Nucleus accumbens (tissue), 56 donors: ENCODE measurements at places on chromosomes 3 and 15.

GRCh38 chr3:156497326-156497725, 57.6 kb downstream of the SSR3 start:
- no peak for DNase-seq

DNA sequence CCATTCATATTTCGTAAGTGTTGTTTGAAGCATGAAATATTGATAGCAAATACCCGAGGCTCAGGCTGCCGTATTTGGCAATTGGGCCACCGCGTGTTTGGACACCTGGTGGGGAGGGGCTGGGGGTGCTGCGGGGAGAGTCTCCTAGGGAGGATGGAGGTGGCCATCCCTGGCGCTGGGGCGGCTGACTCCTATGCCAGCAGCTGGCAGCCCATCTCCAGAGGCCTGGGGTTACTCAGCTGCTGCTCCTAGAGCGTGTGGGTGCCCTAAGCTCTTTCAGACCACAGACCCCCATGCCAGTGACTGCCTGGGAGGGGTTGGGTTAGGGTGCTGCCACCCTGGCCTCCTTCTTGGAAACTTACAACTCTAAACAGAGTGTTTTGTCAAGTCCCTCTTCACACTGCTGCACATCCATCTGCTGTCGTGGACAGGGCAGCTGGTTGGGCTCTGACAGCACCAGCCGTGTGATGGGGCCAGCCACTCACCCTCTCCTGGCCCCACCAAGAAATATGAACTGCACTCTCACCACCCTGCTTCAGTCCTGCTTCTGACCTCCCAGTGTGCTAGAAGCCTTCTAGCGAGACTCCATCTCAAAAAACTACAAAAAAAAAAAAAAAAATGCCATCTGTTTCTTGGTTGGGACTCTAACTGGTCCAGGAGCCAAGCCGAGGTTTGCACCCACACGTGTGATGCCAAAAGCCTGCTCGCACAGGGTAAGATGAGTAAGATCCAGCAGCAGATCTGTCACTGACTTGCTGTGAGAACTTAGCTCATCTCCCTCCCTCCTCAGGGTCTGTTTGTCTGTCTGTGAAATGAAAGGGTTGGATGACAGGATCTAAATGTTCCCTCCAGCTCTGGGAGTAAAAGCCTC, 156.2 kb downstream of the MEGF11 start:
- peak; percentile 34 for DNase-seq

DNA sequence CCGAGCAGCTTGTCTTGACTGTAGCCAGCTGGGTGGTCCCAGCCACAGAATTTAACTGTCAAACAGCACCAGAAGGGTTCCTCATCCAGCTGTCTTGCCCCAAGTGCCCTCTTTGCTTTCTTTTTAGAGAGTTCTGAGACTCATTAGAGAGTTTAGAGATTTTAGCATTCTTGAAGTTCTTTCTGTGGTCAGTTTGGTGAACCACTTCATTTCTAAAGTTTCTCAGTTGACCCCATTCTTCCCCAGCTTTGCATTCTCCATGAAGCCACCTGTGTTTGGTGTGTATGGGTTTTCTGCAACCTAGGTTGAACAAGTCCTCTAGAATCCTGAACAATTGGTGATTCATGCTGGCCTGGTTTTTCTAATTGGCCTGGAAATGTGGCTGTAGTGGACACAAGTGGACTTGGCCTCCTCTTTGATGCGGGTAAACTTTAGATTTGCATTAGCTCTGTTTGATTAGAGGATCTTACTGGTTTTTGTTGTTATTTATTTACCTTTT, 33.7 kb downstream of the FLNB start:
- no peak for DNase-seq

DNA sequence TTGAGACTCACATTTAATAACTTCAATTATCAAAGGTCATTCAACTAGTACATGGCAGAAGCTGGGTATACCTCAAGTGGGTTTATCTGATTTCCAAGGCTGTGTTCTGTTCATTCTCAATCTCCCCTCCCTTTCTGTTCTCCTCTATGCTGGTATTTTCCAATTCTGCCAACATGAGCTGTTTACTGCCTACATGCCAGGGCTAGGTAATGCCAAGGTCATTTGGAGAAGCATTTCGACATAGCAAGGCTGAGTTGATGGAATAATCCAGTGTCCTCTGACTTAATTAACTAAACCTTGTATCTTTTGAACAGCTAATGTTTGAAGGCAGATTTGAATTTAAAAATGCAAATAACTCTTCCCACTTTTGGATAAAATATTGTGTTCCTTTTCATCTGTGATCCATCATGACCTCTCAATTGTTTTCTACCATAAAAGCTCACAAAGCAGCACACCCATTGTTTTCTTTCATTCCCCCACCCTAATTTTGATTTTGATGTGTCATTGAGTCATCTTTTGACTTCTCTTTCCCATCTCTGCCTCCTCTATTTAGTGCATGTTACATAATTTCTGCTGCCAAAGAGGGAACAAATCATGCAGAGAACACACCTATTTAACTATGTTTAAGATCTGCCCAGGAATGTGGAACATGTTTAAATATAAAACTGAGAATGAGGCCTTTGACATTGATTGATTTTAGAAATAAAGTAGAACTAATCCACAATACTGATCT, 308.8 kb upstream of the NR2E3 start:
- DNase-seq, result no peak

- no peak for DNase-seq
Observed at GRCh38 chr3:13317596-13318320, 102.4 kb downstream of the NUP210 start.

DNA sequence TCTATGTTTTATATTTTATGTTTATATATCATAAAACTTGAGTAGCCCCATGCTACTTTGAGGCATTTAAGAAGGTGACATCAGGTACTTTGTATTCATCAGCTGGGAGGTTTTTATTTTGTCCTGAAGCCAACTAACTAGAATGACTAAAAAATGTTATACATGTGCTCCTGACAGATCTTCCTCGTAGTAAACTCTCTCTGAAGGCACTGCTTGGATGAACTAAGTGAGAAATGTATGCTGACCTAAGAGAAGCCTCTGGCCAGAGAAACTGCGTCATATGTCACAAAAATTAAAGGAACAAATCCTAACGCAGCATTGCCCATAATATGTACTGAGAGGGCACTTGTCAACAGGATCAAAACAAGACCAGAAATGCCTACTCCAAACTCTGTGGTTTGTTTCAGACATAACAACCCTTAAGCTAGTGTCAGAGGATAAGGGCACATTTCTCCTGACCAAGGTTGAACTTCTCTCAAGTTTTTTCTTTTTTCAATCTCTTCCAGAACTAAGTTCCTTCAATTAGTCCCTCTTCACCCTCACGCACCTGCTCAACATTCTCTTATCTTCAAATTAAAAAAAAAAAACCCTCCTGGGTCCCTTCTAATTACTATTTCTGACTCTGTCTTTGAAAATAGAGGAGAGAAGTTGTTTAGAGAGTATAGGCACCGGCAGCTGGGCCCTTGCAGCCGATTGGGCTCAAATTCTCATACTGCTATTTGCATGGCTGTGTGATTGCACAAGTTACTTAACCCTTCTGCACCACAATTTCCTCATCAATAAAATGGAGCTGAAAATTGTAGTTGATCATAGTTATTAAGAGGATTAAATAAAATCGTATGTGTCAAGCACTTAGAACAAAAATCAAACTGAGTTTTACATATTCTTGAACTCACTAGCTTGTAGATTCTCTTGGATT, 159.0 kb downstream of the FRMD5 start:
- no peak for DNase-seq

DNA sequence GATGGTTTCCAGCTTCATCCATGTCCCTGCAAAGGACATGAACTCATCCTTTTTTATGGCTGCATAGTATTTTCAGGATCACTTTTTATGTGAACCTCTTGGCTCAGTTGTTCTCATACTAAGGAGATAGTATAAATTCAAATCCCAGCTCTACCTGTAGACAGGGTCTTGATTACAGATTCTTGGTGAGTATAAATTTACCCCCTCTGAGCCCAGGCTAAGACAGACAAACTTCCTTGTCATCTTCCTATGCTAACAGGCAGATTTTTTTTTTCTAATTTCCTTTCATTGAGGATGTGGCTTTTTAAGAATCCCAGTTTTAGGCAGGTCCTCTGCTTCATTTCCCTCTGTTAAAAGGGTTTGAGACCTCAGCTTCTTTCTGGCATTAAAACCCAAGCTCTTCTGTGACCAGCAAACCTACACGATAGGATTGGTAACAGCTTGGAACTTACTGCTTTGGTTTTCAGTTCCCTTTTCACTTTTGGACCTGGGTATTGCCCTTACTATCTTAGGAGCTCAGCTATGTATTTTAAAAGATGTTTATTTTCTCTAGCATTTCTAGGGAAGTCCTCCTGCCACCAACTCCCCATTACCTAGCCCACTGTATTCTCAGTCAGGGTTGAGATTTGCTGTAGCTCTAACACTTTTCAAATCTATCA, 72.5 kb downstream of the VPS8 start:
- DNase-seq, result no peak

DNA sequence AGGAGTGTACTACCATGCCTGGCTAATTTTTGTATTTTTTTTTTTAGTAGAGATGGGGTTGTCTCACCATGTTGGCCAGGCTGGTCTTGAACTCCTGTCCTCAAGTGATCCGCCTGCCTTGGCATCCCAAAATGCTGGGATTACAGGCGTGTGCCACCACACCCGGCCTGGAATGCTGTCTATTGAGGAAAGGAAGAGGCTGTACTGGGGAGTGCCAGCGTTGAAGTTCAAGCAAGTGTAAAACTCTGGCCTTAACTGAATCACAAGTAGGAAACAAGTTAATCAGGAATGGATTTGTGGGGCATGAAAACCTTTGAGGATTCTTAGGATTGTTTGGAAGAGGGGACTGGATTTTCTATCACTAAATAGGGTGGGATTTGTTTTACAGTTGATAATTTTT, 1.4 kb upstream of the SENP2 start:
- DNase-seq, result no peak

GRCh38 chr15:97672586-97672985, 287.9 kb upstream of the ARRDC4 start:
- DNase-seq, result no peak

- no peak for DNase-seq
Observed at GRCh38 chr3:30659270-30660130, 53.1 kb downstream of the TGFBR2 start.

DNA sequence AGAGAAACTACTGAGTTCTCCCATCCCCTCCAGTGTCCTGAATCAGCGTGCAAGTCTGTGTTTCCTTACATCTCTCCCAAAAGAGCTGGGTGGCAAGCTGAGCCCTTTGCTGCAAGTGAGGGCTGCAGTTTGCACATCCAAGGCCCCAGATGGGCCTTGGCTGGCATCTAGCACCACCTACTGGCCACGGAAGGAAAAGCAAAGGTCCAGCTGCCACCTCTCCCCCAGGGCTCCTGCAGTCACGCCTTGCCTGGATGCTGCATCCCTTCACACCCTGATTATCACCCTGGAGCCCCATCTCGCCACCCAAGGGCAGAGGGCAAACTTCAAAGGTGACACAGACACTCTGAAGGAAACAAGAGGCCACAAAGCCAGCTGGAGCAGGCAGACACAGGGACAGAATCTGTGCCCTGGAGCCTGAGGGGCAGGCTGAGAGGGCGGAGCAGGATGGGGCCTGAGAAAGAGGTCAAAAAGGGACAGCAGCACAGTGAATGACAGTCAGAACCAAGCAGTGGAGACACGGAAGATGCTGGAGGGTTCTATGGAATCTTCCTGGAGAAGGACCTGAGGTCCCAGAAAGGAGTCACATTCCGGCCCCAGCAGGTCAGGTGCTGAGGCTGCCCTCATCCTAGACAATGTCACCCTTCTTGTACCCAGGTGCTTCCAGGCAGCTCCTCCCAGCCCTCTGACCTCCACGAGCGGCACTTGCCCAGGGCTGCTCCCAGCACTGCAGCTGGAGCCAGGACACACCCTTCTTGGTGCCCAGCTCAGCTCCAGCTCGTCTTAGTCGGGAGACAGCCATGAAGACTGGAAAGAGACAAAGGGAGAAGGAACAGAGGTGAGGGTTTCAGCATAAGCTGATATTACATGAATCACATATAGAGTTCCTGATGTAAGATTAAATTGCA, 18.3 kb upstream of the NTRK3 start:
- peak; percentile 51 for DNase-seq

DNA sequence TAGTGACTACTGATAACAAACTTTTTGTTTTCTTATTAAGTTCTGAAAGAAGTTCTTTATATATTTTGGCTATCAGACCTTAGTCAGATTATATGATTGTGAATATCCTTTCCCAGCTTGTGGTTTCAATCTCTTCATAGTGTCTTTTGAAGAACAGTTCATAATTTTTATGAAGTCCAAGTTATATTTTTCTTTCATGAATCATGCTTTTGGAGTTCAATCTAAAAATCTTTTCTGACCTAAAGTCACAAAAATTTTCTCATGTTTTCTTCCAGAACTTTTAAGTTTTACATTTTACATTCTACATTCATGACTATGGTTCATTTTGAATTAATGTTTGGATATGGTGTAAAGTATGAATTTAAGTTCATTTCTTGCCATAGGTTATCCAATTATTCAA, 34.2 kb upstream of the OCA2 start:
- no peak for DNase-seq

GRCh38 chr3:194588236-194588635, 45.0 kb downstream of the TMEM44 start:
- DNase-seq, result no peak

GRCh38 chr15:80978685-80979329, 10.8 kb downstream of the MESD start:
- DNase-seq, result no peak

DNA sequence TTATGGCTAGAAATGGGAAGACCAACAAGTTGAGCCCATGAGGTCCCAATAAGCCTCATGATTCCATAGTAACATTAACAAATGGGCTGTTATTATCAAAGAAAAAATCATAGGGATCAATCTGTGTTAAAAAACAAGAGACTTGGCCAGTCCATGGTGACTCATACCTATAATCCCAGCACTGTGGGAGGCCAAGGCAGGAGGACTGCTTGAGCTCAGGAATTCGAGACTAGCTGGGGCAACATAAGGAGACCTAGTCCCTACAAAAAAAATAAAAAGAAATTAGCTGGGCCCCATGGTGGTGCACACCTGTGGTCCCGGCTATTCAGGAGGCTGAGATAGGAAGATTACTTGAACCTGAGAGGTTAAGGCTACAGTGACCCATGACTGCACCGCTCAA, 124.8 kb downstream of the DMXL2 start:
- no peak for DNase-seq

DNA sequence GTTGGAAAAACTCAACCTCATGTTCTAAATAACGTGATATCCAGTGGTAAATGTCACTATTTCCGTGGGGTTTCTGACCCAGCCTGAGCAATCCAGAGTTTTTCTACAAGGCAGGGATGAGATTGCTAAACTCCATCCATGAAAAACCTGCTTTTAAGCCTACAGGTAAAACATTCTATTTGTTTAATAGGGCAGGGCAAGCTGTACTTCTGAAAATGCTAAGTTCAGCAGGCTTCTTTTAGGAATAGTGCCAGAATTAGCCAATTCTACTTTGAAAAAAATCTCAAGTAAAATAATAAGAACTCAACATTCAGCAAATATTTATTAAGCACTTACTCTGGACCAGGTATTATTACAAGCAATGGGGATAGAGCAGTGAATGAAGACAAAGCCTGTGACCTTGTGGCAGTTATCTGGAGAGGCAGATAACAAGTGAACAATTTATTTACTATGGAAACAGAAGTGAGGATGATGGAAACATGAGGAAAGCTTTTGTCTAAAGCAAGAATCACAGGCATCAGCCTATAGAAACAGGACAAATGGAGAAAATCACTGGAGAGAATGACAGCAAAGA, 13.3 kb downstream of the RPSA start:
- no peak for DNase-seq

- no peak for DNase-seq
Observed at GRCh38 chr3:22010997-22011396, 260.0 kb upstream of the ZNF385D start.
